ENCODE measurements at places on chromosomes 5 and 9.

DNA sequence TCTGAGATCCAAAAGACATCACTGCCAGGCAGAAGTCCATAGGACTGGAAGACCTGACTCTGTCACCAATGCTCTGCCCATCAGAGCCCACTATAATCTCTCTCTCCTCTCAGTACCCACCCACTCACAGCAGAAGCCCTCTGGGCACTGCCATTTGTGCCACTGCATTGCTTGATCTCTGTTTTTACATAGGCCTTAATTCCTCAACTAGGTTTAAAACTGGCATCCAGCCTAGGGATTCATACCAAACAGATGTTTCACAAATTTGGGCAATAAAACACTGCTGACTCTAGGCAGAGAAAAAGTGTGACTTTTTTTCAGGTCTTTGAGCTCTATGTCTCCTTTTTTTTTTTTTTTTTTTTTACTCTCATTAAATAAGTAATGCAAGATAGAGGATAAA, 91.1 kb upstream of the RANBP3L start:
- no peak for DNase-seq

DNA sequence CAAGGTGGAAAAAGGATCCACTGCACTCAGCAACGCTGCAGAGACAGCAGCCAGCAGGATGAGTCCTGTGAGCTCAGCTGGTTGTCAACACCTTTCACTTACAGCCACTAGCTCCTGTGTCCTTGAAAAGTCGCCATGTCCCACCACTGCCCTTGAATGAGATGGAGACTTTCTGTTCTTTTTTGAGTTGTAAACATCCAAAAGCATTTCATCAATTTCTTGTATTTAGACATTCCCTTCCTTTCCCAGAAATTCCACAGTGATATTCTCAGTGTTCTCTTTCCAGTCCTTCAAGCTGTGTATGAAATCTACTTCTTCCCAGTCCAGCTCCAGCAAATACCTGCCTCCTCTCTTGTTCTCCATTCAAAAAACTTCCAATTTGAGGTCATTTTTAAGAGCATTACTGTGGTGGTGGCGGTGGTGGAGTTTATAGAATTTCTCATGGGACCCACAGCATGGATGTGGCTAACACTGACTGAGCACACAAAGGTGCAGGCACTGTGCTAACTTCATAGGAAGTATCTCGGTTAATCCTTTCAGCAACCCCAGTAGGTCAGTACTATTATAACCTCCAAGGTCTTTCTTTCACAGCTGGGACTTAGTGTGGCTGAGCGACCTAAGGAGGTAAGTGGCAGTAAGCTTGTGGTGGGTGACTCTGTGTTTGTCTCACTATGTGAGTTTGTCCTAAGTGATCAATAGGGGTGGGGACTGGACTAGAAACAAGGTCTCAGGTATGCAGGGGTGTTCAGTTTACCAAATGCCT, 15.0 kb upstream of the GPX3 start:
- DNase-seq: no peak

- DNase-seq: peak; percentile 93
Observed at GRCh38 chr9:114397848-114398605, 10.2 kb upstream of the AKNA start.

GRCh38 chr5:77990020-77990419, 213.9 kb upstream of the TBCA start:
- DNase-seq: no peak

DNA sequence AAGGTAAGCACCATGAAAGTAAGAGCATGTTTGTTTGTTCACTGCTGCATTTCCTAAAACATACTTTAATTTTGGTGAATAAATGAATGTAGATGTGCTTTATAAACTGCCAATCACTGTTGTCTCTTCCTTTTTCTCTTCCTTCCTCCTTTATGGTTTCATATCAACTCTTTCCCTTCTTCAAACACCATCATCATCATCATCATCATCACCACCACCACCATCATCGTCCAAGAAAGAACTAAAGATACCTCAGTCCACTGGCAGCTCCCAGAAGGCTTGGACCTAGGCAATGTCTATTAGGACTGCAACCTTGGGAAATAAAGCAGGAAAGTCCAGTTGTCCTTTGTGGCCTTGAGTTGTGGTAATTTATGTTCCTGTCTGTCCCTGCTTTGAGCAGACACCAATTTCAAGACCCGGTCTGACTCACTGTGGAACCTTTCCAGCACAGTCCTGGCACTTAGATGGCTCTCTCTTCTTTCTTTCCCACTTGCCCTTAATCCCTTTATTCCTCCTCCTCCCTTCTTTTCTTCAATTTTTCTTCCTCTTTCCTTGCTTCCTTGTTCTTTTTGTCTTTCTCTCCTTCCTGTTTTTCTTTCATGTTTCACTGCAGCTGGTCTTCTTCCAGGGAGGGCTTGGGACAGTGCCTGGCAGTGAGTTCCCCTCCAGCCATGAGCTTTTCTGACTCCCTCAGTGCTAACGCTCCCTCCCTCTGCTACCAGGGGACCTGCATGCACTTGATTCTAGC, 99.3 kb downstream of the ANGPTL2 start:
- no peak for DNase-seq

DNA sequence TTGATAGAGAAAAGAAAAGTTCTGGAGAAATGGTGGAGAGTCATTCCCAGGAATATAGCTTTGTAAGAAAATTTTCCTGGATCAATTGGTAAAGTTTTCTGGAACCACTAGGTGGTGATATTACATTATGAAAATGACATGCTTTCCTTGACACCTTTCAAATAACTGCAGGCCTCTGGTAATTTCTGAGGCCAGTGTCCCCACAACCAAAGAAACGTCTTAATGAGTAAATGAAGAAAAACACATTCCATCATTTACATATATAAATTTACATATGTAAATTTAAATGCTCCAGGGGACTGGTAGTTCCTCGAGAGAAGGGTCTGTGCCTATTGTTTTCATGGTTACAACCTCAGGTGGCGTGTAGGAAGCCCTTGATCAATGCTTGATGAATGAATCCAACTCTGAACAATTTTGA, 17.2 kb upstream of the RGS3 start:
- peak; percentile 27 for DNase-seq

DNA sequence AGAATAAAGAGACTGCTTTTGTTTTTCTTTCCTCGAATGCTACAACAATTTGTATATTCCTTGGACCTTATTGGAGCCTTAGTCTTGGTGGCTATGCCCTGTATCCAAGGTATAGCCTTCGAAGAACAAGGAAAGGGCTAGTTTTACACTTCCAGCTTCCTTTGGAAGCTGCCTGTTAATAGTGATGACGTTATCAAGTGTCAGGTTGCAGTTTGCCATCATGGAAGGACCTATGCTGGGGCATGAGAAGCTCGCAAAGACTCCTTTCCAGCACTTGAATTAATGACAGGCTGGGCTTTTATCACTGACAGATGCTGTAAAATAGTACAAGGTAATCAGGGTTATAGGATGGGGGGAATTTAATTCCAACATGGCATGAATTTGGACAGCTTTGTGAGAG, 157.9 kb downstream of the KDM4C start:
- DNase-seq: no peak

DNA sequence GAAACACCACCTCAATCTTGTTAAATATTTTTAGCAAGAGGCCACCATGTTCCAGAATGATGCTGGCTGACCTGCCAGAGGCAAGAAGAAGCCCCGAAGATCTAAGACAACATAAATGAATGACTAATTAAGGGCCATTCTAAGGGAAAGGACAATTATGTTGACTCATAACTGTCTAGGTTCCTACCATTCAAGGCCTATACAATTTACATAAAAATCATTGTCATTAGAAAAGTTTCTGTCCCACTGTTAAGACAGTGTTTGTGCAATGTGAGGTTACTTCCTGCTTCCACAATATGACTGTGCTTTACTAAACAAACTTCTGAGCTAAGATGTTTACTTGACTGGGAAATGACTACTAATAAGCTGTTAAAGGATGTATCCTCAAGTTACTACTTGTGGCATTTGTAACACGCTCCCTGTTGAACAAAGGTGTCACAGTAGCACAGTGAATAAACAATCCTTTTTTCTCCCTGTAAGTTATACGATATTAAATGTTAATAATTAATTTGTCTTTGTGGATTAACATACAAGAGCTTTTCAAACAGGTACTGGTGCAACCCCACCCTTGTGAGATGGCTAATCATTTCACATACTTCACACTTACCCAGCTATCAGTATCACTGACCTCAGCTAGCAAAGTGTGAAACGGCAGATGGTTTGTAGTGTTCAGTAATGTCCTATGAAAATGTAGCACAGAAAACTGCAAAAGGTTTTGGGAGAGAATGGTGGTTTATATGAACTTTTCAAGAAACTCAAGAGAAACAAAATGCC, 195.8 kb downstream of the EFNA5 start:
- DNase-seq: peak; percentile 12

- no peak for DNase-seq
Observed at GRCh38 chr9:81777482-81777881, 88.1 kb upstream of the TLE1 start.

GRCh38 chr5:131671409-131671808, 36.4 kb upstream of the RAPGEF6 start:
- DNase-seq: peak; percentile 34

DNA sequence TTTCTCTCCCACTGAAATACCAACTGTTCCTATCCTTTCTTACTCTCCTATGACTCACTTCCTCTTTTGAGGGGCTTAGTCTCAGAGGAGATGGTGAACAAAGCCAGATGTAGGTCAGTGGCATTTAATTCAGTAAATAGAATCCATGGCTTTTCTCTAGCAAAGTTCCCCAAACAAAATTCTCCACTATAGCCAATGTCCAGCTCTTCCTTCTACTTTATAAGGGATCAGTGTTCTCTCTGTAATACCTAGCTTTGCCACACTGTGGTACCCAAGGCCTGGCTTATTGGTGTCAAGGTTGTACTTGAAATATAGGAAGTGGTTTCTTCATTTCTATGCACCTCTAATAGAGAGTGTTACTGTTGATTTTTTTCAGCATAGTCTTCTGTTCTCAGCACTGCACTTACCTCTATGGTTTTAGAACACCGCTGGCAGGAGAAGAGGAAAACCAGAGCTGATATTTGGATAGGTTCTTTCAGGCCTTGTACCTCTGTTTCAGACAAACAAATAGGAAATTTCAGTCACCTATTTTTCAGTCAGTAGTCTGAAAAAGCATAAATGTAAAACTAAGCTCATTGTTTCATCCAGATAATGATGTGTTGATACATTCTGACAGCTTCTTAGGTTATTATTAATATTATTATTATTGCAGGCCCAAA, 40.6 kb upstream of the ITGA2 start:
- peak; percentile 74 for DNase-seq

DNA sequence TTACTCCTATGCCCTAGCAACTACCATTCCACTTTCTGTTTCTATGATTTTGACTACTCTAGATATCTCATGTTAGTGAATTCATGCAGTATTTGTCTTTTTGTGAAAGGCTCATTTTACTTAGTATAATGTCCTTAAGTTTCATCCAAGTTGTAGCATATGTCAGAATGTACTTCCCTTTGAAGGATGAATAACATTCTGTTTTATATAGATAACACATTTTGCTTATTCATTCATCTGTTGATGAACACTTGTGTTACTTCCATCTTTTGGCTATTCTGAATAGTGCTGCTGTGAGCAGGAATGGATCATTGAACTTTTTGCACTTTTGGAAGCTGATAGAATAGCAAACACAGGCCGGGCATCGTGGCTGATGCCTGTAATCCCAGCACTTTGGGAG, 140.2 kb upstream of the MYO10 start:
- DNase-seq: no peak

DNA sequence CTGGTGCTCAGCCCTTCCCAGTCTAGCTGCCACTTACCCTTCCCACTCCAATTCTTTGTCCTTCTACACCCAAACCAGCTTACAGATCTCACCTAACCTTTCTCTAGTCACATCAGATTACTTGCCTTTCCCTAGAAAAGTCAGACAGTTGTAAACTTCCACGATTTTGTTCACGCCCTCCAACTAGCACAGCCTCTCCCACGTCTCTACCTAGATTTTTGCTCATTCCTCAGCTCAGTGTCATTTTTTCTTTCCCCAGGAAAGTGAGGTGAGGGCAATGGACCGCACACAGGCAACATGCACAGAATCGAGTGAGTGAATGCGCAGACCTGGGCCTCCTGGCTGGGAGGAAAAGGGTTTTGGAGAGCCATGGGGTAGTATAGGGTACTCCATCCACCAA, 20.9 kb upstream of the PRUNE2 start:
- DNase-seq: no peak

DNA sequence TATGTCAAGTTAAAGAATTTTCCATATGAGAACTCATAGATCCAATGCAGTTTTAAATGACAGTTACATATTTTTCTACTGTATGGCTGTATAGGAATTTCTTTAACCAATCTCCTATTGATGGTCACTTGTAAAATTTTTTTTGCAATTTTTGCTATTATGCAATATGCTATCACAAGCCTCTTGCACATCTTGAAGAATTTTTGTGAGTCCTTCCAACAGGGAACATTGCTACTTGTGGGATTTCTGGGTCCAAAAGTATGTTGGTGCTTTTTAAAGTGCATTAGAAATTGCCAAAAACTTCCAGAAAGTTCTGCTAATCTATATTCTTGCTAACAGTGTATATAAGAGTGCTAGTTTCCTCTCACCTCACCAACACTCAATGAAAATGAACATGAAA, 65.1 kb downstream of the NPR3 start:
- no peak for DNase-seq

DNA sequence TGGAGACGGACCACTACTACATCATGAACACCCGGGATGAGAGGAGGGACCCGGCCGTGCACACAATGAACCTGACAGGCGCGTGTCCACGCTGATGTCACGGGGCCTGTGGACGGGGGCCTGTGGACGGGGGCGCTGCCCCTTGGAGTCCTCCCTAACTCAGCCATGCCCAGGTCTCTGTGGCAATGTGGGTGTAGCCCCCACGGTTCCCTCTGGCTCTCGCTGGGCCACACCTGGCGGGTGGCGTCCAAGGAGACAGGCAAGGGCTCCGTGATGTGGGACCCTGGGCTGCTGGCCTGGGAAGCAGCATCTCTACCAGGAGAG, 22.1 kb downstream of the PAEP start:
- no peak for DNase-seq

All from activated CD4-positive, alpha-beta T cell treated with anti-CD3 and anti-CD28 coated beads, Interleukin-2, Interleukin-4, amounts not matched to agents 100 ng/mL and 50 ng/mL, durations not matched to agents 16 hours and 8 hours (primary cell).